ENCODE measurements at places on chromosomes 12 and 14.

- no peak for DNase-seq
Observed at GRCh38 chr12:56431288-56431687, 17.9 kb downstream of the TIMELESS start.

DNA sequence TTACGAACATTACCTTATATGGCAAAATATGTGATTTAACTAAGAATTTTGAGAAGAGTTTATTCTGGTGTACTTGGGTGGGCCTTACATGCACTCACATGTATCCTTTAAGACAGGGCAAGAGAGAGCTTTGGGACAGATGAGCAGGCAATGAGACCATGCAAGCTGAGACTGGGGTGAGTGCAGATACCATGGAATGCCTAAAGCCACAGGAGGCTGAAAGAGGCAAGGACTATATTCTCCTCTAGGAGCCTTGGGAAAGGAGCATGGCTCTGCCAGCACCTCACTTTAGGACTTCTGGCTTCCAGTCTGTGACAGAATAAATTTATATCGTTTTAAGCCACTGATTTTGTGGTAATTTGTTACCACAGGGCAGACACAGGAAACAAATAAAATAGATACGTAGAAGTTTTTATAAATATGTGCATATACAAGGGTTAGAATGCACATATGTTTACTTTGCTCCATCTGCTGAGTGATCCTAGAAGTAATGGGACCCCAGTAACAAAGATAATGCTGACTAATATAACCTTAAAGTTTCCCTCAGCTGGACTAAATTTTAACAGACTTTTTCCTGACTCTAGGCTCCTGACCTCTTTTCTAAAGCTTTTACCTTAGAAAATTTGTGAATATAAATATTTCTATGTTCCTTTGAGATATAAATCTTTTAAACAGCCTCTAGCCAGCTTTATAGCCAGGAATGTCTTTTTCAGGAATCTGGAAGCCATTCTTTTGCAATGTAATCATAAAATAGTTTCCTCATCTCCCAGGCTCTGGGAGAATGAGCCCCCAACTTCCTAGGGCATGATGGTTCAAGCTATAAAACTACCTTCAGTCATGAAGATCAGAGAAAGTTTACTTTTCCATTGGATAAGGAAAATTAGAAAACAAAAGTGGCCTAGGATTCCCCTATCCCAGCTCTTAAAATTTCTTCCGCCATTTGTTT lies 216.8 kb downstream of the PPFIA2 start:
- DNase-seq, result no peak

DNA sequence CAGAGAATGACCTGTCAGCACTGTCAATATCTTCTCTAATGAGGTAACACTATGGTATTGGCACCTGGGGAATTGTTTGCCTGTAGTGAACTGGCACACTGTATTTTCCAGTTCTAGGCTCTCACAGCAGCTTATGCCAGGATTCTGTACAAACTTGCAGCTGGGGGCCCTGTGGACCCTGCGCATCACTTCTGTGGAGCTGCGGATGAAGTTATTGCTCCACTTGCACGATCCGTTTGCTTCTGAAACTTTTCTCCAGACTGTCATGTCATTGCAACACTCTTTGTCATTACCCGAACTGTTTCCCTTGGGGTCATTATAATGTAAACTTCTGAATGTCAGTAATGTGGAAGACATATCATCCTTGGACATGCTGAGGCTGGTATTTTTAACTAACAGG lies 3.9 kb downstream of the RNASE11 start:
- no peak for DNase-seq

DNA sequence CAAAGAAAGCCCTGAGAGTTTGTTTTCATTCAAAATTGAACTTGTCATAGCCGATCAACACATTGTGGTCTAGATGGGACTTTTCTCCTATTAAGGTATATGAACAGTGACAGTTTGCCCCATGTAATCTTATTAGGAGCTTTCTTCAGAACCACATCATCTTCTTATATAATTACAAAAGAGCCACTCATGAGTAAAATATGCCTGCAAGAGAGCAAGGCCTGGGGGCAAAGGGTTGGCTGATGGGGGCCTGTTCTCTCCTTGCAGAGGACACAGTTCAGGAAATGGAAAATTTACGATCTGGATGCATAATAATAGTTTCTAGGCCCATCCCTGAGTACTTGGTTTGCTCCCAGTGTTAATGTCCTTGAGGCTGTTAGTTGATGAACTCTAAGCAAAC lies 87.8 kb downstream of the FLRT2 start:
- no peak for DNase-seq

DNA sequence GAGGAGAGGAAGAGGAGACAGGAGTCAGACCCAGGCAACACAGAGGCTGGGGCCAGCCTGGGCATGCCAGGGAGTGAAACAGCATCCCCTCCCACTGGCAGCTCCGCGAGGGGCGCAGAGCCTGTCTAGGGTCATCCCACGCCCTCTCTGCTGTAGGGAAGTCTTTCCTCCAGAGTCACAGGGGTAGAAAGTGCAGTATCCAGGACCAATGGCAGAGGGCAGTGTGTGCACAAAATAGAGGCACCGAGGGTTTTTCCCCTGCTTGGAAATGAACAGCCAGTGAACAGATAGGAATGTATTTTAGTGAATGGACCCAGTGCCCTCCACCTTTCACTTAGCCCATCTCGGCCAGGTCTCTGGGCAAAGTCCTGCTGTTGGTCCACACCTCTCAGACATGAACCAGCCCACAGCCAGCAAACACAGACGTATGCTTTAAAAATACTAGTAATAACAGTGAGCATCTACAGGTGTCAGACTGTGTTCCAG lies 9.4 kb upstream of the KRT74 start:
- DNase-seq, result peak; percentile 88

DNA sequence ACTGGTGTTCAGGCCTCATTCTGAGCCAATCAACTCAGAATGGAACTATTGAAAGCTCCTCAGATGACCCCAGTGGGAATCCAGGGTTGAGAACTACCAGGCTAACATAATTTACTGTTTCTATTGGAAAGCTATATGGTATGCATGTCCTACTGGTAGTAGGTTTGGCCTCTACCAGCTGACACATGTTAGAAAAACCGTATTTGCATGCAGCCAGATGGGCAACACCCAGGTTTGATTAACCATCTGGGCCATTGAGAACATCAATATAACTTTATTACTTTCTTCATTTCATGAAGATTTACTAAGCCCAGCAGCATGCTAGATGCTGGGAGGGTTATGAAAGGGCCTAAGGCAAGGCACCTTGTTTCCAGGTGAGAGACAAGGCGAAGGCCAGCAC lies 181.4 kb upstream of the PARP11 start:
- DNase-seq, result no peak

DNA sequence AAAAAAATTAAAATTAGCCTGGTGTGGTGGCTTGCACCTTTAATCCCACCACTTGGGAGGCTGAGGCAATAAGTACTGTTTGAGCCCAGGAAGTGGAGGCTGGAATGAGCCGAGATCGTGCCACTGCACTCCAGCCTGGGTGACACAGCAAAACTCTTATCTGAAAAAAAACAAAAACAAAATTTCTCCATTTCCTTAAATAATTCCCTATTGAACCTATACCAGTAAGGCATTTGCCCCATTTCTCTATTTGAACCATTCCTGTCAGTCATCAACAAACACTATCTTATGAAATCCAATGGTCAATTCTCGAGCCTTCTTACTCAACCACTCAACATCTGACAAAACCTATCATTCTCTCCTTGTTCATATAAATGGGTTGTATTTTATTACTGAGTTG lies 14.7 kb downstream of the SLC2A14 start:
- DNase-seq, result no peak

DNA sequence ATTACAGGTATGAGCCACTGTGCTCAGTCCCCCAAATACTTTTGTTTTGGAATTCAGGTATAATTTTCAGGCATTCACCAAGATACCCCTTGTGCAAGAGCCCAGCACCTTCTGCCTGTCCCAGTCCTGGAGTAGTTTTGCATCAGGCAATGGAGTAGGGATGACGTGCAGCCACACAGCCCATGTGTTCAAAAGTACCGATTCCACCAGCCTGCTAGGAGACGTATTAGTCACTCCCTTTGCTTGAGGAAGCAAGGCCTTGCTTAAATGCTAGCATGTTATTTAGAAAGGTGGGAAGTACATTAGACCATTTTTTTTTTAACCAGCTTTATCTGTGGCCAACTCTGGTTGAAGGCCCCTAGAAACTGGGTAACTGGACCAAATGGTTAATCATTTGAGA lies 15.0 kb upstream of the GALNT16 start:
- DNase-seq, result no peak

DNA sequence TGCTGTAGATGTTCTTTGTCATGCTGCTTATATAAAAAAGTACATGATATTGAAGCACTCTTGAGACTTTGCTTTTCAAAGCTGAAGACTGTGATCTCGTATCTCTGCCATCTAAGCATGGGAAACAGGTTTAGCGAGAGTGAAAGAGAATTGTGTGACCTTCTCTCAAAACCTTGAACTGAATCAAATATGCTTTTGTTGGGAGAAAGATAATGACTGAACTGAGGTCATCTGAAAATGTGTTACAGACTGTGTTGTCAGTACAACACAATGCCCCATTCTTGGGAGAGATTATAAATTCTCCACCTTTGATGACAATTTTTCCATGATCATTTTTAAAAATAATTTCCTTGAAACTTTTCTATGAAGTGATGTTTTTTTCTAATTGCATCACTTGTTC lies 272.1 kb upstream of the SEL1L start:
- DNase-seq, result no peak

- no peak for DNase-seq
Observed at GRCh38 chr12:18703911-18704310, 33.9 kb downstream of the PLCZ1 start.

GRCh38 chr14:24715239-24715638 lies 81.2 kb upstream of the GZMB start:
- no peak for DNase-seq

- no peak for DNase-seq
Observed at GRCh38 chr12:24756479-24757024, 192.3 kb downstream of the BCAT1 start.

DNA sequence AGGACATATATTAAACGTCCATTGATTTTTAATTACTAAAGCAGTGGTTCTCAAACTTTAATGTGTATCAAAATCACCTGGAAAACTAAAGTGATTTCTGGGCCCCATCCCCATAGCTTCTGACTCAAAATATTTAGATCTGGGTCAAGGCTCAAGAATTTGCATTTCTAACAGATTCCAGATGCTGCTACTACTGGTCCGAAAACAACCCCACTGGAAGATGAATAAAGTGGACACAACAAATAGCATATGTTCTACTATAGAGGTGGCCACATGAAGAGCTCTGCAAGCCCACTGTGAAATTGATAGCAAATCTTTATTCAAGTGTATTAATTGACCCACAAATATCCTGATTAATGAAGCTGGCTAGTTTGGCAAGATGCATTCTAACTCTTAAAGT lies 69.4 kb downstream of the SPATA7 start:
- no peak for DNase-seq

DNA sequence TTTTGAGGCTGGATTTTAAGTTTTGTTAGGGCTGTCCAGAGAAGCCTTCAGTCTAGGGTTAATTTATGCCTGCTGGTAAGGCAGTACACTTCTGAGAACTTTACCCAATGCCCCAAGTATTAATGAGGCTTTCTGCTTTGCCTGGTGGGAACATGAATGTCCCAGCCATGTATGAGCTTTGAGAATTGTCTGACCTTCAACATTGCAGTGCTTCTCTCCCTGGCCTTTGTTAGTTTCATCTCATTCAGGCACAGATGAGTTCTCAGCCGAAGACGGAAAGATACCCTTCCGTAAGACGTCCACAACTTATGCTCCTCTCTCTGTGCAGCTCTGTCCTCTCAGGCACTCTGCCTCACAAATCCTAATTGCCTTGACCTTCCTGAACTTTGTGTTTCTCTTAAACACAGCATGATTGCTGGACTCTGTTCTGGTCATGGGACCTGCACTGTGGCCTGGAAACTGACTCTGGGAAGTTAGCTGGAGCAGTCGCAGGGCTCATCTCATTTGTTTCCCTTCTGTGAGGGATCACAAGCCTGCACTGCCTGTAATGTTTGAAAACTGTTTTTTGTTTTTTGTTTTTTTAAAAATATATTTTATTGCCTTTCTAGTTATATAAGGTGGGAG lies 15.7 kb downstream of the CHPT1 start:
- DNase-seq, result no peak

DNA sequence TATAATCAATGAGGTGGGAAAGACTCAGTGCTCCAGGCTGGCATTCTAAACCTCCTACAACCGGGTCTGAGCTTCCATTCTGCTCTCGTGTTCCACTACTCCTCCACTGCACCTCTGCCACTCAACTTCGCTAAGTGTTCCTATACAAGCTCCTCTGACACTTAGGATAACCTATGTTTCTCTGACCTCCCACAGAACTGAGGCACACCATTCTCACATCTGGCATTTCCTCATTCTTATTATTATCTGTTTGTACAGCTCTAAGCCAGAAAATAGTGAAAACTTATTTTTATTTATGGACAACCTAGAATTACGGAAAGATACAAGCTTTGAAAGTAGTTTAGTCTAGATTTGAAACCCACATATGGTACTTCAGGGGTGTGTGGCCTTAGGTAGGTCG lies 127.0 kb downstream of the MED13L start:
- DNase-seq, result no peak

DNA sequence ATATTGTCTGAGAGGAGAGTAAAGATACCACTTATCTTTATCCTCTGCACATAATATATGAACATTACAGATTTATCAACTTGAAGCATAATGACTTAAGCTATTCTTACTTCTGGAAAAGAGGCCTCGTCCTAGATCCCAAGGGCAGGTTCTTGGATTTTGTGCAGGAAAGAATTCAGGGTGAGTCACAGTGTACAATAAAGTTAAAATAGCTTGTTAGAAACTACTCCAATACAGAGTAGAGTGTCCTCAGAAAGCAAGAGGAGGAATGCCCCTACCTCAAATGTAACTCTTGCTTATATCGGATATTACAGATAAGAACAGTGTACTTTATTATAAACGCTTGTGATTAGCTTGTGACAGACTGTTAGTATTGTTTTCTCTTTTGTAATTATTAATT lies 41.9 kb upstream of the ABCC9 start:
- no peak for DNase-seq

DNA sequence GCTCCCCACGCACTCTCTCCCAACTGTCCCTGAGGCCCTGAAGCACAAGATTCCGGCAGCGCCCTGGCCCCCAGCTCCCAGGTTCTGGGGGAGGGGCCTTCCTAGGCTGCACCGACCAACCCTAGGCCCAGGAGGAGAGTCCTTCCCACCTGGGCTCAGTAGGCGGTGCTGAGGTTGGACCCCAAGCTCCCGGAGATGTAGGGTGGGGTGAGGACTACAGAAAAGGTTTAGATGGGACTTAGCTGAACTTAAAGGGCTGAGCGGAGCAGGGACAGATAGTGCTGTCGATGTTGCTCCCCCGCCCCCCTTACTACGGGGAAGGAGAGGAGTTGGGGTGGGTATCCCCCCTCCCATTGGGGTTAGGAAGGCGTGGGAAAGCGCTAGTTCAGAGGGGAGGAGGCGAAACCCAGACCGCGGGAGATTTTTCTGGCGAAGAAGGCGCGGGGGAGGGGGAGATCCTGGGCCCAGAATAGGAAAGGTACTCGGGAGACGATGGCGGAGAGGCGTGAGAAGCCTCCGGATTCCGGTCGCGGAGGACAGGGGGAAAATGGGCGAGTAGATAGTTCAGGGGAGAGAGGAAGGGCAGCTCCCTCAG lies 4.2 kb upstream of the BAZ2A start:
- peak; percentile 81 for DNase-seq

- no peak for DNase-seq
Observed at GRCh38 chr14:55881577-55882241, 236.5 kb upstream of the PELI2 start.

Measured in ecto neural progenitor cell (in vitro differentiated cells).